ENCODE measurements at places on chromosomes 4 and X. TPM values are rescaled to one million over a fixed set of nuclear protein-coding genes. Genes with fewer than 3 reads are reported as not detected.

DNA sequence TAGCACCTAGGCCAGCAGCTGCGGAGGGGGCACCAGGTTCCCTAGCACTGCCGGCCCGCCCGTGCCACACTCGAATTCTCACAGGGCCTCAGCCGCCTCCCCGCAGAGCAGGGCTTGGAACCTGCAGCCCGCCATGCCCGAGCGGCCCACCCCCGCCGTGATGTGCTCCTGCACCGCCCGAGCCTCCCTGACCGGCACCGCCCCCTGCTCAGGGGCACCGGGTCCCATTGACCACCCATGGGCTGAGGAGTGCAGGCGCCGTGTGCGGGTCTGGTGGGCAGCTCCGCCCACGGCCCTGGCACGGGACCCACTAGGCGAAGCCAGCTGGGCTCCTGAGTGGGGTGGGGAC, 35.4 kb upstream of the ENPP6 start:
- no peaks in the 10 kb centered on the region for H3K36me3 ChIP-seq
- no peaks in the 10 kb centered on the region for H3K27me3 ChIP-seq
- no peak overlapping the region for H3K27ac ChIP-seq
- DNase-seq, result no peak
- H3K4me1 ChIP-seq, result no peaks in the 10 kb centered on the region
- no peak overlapping the region for H3K4me3 ChIP-seq

The FATE1 gene
- total RNA-seq, result not detected

The UGT8 gene
- total RNA-seq, result not detected

The C1QTNF7 gene
- total RNA-seq, result not detected

- H3K27me3 ChIP-seq, result no peaks in the 10 kb centered on the region
- peaks cover 10% of the 10 kb centered on the region for H3K4me1 ChIP-seq
- no peak overlapping the region for H3K27ac ChIP-seq
- H3K36me3 ChIP-seq, result no peaks in the 10 kb centered on the region
Observed at GRCh38 chrX:110315551-110315950, 2.3 kb downstream of the AMMECR1 start.

The NUDT10 gene
- total RNA-seq, result 0.19 TPM
